ENCODE measurements at places on chromosomes 2 and 18.
A peak's percentile ranks its signal among the peaks of the same experiment; 100 is the strongest.

DNA sequence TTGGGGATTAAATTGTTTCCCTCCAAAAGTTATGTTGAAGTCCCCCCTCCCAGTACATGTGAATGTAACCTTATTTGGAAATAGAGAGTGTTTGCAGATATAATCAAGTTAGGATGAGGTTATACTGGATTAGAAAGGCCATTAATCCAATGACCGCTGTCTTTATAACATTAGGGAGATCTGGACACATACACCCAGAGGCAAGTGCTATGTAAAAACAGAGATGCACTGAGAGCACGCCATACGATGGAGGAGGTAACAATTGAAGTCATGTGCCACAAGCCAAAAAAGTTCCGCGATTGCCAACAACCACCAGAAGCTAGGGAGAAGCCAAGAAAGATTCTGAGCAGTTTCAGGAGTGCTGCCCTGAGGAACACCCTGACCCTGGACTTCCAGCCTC, 153.3 kb downstream of the RNF144A start:
- no peak for DNase-seq

GRCh38 chr2:120247851-120248250, 4.8 kb upstream of the RALB start:
- no peak for DNase-seq

- DNase-seq, result no peak
These were observed 111.7 kb upstream of the SCN1A start for GRCh38 chr2:166239548-166239947.

- DNase-seq, result no peak
These were observed 43.7 kb downstream of the FSIP2 start for GRCh38 chr2:185782223-185782769.

DNA sequence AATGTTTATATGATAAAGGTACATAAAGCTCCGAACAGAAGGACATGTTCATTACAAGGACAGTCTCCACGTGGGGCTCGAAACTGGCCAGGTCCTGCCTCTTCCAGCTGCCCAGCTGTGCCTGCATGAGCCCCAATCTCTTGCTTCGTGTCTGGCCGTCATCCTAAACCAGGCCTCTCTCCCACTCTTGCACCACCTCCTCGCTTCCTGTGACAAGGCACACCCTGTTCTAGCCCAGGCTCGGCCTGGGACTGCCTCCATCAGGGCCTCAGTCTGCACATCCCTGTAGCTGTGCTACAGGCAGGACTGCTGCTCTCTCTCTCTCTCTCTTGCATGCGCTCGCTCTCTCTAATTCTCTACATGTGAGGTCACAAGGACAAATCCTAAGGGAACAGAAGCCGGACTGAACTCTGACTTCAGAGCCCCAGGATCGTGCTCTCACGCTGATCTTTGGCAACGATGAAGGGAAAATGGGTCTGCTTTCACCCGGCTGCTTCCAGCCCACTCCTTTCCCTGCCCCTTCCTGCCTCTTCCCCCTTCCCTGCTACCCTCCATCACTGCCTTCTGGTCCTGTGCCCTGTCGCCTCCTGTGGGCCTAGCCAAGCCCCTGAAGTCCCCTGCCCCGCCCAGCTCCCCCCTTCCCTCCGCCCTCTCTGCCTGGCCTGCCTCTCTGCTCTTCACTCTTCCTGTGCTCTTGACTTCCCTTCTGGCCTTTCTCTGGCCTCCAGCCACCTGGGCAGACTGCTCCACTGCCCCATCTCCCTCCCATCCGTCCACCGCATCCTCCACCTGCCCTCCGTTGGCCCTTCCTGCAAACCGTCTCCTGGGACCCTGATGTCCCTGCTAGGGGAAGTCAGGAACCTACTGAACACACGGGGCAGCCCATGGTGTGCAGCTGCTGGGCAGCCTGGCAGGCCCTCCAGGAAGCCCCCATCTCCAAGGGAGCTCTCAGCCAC, 7.8 kb upstream of the GPR55 start:
- peak; percentile 51 for DNase-seq

GRCh38 chr2:112256654-112257053, 1.8 kb upstream of the ZC3H8 start:
- no peak for DNase-seq

GRCh38 chr18:62426191-62426488, 96.7 kb upstream of the ZCCHC2 start:
- no peak for DNase-seq

DNA sequence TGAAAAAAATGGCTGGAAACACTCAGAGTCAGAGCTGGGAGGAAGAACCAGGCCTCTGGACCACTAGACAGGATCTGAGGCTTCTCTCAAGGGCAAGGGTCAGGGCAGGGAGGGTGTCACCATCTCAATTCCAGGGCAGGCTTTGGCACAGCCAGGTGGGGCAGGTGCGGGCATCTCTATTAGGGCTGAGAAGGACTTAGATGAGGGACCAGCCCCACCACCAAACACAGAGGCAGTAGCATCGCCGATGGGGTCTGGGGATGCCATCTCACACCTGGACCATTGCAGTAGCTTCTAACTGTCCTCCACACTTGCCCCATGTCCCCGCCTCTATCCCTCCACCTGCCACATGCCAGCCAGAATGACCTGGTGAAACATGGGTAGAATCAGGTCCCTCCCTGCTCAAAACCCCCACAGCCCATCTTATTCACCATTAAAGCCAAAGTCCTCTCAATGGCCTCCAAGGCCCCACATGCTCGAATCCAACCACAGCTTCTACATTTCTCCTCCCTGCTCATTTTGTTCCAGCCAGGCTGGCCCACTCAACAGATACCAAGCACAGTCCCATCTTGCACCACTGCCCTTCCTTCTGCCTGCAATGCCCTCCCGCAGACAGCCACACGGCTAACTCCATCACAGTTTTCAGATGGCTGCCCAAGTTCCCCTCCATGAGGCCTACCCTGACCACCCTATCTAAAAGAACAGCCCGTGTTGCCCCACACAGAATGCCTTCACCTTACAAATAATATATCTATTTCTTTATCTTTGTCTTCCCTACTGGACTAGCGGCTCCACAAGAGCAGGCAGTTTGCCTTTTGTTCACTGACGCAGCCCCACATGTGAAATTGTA, 177.4 kb downstream of the SMAD2 start:
- peak; percentile 33 for DNase-seq
